Astrocyte (in vitro differentiated cells and primary cell): ENCODE measurements at places on chromosomes 16 and 17. TPM values are rescaled to one million over a fixed set of nuclear protein-coding genes. Genes with fewer than 3 reads are reported as not detected.

The EFTUD2 gene
- total RNA-seq, result 129 and 133 TPM in 2 replicates

The COASY gene
- total RNA-seq, result 52.0 and 54.2 TPM in 2 replicates

The PRR15L gene
- total RNA-seq, result not detected in 2 replicates

The GPR142 gene
- total RNA-seq, result not detected in 2 replicates

- peak overlapping the region; percentile 21 for H3K27ac ChIP-seq
- no peaks in the 10 kb centered on the region for H3K27me3 ChIP-seq
- H3K36me3 ChIP-seq, result no peaks in the 10 kb centered on the region
- H3K4me1 ChIP-seq, result peaks cover 27% of the 10 kb centered on the region
- peak; percentile 62 for DNase-seq
- no peak overlapping the region for H3K4me3 ChIP-seq
Measured at GRCh38 chr16:88924834-88925539, 52.0 kb downstream of the CBFA2T3 start.

GRCh38 chr17:10657879-10658278 is 770 bp upstream of the MYH3 start:
- H3K27ac ChIP-seq, result no peak overlapping the region
- H3K4me1 ChIP-seq, result no peaks in the 10 kb centered on the region
- no peak overlapping the region for H3K4me3 ChIP-seq
- no peak for DNase-seq
- no peaks in the 10 kb centered on the region for H3K27me3 ChIP-seq
- no peaks in the 10 kb centered on the region for H3K36me3 ChIP-seq

The DBNDD1 gene
- 18.1 and 24.0 TPM in 2 replicates for total RNA-seq

DNA sequence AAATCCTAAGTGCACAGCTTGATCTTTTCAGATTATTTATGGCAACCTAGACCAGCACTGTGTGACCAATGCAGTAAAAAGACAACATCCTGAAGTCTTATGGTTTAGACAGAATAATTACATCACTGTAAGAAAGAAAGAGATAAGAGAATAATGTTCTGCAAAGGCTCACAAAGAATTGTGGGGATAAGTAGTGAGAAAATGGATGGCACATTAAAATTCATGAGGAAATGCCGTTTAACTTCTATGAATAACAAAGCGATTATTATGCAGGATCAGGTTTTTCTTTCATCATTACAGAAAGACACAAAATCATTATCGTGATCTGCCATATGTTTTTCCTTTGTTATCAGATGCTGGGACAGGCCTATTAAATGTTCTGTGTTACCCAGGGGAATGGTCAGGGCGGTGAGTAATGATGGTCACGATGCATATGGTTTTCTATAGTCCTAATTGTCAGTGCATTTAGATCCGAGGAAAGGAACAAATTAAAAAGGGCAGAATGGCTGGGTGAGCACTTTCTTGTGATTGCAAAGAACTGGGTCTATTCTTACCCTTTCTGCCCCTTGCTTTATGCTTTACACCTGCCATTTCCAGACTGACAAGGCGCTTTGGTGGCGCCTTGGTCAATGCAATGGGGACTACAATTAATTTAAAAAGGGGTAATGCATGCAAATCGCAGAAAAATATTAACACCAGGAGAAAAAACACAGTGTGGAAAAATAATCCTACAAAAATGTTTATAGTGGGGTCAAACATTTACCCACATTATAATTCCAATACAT is 18.1 kb upstream of the DHX40 start:
- no peaks in the 10 kb centered on the region for H3K36me3 ChIP-seq
- no peak for DNase-seq
- H3K27ac ChIP-seq, result no peak overlapping the region
- no peaks in the 10 kb centered on the region for H3K4me1 ChIP-seq
- no peak overlapping the region for H3K4me3 ChIP-seq
- H3K27me3 ChIP-seq, result no peaks in the 10 kb centered on the region
